ENCODE measurements at places on chromosomes 1 and 21.

GRCh38 chr1:1031659-1032235, 11.8 kb downstream of the AGRN start:
- no peak for DNase-seq

DNA sequence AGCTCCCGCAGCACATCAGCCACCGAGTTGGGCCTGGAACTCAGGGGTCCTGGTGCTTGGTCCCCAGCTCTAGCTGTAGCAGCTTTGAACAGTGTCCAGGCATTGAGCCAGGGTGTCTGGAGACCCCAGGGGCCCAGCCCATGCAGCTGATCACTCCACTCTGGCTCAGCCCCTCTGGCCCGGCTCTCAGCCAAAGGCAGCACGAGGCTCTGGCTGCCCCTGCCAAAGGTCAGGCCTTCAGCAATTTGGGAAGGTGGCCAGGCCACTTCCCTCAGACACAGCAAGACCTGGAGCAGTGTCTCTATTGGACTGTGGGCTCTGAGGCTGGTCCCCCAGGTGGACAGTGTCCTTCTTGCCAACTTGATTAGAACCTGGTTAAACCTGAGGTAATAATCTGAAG, 34.4 kb upstream of the RNF19B start:
- DNase-seq, result no peak

DNA sequence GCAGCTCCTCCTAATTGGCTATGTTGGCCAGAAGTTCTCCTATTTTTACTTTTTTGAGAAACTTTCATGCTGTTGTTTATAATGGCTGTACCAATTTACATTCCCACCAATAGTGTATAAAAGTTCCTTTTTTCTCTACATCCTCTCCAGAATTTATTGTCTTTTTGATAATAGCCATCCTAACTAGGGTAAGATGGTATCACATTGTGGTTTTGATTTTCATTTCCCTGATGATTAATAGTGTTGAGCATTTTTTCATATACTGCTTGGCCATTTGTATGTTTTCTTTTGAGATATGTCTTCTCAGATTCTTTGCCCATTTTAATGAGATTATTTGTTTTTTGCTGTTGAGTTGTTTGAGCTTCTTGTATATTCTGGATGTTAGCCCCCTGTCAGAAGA, 46.8 kb downstream of the NTMT2 start:
- no peak for DNase-seq

DNA sequence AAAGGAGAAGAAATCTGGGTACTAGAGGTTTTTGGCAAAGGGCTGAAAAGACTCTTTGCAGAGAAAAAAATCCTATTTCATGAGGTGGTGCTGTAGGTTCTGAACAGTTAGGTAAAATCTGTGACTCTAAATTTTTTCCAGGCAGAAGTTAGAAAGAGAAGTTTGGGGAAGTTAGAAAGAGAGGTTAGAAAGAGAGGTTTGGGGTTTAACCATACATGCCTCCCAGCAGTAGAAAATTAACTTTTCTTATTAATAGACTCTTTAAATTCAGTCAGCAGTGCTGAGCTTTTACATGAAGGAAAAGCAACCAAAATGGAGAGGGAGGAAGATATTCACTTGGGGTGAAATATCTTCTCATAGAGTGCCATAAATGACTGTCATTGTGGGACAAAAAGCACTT, 12.2 kb downstream of the AMY1C start:
- no peak for DNase-seq

GRCh38 chr21:43328185-43328957, 98.6 kb downstream of the SIK1 start:
- no peak for DNase-seq

Data from AG09309 (cell line).